A549 (cell line): ENCODE measurements at places on chromosomes 16 and 17.

GRCh38 chr17:66885417-66885816, 50.5 kb downstream of the CACNG5 start:
- no peak for DNase-seq

DNA sequence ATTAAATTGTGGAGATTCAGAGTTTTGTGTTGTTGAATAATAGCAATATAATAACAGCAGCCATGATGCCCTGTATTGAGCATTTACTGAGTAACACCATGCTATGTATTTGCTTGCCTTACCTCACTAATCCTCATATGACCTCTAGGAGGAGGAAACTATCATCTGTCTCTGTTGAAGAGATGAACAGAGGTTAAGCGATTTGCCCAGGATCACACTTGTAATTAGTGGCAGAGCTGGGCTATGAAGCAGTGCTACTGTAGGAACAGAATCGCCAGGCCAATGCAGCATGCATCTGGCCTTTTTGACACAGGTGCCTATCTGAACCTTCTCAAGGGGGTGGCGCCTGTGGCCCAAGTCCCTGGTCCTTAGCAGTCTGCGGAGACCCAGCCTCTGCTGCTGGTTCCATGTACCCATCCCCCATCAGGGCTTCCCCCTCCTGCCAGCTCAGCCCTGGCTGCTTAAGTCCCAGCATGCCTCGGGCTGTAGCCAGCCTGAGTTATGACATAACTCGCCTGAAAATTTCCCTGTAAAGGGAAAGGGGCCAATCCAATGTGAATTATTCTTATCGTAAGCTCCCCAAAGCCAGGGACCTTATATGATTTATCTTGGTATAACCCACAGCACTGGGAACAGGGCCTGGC, 50.4 kb upstream of the HS3ST2 start:
- DNase-seq: no peak

DNA sequence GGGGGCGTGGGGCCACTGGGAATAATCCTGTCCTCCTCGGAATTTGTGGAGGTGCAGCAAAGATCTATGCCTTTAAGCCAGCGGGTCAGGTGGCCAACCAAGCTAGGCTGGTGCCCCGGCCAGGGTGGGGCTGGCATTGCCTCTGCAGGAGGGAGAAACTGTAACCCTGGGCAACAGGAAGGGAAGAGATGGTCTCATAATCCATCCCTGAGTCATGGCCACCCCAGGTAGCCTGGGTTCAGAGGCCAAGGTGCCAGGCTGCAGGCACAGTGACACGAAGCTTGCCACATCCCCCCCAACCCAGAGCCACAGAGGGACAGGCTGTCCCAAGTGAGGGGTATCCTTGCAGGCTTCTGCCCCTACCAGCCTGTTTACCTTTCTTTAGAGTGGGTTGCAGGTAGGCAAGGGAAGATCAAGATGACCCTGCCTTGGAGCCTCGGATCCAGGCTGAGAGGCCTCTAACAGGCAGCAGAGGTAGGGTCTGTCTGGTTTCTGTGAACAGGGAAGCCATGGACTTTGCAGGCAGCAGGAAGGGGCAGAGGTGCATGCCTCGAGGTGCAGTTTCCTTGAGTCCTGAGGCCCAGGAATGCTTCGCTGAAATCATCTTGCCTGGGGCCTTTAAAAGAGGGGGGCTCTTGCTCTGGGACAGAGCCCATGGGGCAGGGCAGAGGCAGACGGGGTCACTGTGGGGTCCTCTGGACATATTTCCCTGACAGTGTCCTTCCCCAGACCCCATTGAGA, 4.0 kb downstream of the LASP1 start:
- peak; percentile 69 for DNase-seq

DNA sequence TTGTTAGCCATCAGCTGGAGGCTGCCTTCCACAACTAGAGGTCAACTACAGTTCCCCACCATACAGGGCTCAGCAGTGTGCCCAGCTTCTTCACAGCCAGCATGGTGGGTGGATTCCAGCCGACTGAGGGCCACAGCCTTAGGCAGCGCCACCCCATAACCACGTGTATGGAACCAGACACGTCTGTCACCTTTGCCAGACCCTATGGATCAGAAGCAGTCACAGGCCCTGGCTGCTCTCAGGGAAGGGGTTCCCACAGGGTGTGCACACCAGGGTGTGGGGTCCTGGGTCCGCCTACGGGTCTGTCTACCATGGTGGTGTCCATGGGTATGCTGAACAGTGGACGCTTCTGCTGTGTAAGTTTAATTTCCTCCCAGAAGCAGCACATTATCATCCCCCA, 265.0 kb upstream of the FOXF1 start:
- no peak for DNase-seq

DNA sequence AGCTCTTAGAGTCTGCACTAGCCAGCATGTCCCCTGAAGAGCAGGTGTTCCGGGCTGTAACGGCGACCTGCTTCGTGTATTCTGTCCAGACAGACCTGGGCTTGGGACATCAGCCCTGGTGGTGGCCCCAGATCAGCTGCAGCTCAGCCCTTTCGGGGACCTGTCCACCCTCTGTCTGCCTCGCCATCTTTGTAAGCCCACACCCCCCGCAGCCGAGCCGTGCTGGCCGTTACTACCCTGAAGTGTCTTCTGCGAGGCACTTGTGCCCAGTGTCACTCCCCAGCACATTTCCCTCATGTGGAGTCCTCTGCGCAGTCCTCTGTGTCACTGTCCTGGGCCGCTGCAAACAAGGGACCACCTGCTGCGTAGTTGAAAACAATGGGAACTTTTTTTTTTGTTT, 10.4 kb downstream of the CARD14 start:
- no peak for DNase-seq

DNA sequence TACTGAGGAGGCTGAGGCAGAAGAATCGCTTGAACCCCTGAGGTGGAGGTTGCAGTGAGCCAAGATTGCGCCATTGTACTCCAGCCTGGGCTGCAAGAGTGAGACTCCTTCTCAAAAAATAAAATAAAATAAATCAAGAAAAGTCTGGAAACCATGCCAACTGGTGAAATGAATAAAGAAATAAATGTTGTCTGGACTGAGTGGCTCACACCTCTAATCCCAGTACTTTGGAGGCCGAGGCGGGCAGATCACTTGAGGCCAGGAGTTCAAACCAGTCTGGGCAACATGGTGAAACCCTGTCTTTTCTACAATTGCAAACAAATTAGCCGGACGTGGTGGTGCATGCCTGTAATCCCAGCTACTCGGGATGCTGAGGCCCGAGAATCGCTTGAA, 744 bp upstream of the LRRC37A3 start:
- no peak for DNase-seq

DNA sequence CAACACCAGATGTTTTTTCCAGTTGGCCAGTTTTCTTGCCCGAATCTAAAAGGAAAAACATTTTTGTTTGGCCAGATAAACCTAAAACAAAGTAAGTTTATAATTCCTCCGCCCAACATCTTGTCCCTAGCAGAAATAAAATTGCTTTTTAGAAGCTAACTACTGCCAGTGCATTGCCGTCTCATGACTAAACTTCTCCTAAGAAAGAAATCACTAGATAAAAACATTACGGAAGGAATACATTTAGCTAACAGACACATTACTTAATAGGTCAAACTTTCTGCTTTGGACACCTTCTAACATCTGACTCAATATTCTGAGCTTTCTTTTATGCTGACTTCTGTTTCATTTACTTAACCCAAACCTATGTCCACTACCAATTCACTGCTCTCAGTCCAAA, 36.2 kb downstream of the FBXL20 start:
- no peak for DNase-seq

- no peak for DNase-seq
Observed at GRCh38 chr16:3953728-3954410, 73.4 kb upstream of the CREBBP start.

DNA sequence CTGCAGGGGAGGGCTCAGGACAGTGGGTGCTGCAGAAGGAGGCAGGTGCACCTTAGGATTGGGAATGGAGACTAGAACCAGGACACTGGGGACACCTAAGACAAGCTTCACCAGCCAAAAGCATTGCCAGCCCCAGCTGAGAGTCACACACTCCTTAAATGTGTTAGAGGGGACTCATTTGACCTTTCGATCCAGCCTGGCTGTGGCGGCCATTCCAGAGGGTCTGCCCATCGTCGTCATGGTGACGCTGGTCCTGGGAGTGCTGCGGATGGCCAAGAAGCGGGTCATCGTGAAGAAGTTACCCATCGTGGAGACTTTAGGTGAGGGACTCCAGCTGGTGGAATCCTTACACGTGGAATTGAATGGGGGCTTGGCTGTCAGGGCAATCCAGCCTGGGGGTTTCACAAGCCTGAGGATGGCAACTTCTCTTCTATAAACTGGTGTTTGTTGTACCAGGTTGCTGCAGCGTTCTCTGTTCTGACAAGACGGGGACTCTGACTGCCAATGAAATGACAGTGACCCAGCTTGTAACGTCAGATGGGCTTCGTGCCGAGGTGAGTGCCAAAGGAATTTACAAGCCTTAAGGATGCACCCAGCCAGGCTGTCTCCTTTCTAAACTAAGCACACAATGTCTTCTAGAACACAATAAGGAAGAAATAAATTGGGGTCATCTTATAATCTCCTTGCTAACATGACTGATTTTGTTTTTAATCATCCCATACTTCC, 65.3 kb downstream of the MEAK7 start:
- DNase-seq: no peak

DNA sequence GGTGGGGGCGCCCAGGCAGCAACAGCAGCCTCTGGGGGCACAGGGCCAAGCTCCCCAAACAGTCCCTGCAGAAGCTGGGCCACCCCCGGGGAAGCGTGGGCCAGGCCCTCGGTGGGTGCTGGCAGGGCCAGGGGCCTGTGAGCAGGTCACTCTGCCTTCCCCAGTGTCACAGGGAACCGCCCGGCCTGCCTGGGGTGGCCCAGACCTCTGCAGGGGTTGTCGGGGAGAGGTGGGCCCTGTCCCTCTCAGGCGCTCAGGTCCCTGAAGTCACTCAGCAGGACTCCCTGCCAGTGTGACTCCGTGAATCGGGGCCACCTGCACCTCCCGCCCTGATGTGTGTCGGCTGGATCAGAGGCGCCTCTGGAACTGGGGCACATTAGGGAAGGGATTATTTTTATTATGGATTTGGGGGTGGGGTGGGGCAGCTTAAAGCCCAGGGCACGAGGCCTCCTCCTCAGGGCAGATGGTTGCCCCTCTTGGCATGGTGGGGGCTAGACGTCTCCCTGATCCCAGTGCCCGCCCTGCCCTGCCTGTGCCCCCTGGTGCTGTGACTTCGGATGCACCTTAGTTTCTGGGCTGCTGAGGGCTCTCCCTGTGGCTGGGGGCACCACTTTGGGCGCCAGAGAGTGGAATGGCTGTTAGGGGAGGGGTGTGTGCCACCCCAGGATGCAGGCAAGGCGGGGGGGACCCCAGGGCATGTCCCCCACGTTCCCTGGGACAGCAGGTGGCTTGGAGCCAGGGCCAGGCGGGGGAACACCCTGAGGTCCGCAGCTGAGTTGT, 1.2 kb upstream of the GNG13 start:
- DNase-seq: no peak

DNA sequence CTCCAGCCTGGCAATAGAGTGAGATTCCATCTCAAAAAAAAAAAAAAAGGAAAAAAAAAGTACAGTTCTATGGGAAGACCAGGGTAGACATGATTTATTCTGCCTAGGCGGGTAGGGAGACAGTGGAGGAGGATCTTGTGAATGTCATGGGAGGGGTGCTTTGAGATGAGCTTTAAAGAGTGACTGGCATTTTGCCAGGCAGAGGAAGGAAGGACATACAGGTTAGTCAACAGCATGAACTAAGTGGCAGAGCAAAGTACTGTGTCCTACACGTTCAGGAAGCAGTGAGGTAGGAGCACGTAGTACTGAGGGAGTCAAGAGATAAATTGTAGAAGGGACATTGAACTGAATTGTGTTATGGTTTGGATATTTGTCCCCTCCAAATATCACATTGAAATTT, 451.5 kb downstream of the TOX3 start:
- no peak for DNase-seq

DNA sequence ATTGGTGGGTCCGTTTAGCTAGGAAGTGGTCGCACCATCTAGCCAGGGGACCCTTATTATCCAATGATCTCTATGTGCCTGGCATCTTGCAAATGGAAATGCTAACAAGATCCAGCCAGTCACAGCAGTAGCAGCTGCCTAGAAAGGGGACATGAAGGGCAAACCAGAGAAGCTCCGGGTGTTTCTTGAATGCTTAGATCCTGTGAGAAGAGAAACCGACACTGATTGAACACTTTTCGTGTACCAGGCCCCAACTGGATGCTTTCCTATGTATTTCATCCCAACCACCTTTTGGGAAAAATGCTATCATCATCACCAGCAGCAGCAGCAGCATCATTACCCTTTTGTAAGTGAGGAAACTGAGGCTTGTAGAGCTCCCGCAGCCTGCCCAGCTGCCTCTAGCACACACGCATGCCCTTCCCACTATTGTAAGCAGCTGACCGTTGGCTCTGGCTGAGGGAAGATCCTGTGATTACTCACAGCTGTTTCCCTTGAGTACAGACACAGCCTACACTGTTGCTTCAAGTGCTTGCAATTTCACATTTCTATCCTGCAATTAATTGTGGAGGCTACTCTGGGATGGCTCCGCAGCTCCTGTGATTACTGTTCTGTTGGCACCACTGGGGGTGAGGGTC, 180.7 kb upstream of the CACNG5 start:
- DNase-seq: no peak

DNA sequence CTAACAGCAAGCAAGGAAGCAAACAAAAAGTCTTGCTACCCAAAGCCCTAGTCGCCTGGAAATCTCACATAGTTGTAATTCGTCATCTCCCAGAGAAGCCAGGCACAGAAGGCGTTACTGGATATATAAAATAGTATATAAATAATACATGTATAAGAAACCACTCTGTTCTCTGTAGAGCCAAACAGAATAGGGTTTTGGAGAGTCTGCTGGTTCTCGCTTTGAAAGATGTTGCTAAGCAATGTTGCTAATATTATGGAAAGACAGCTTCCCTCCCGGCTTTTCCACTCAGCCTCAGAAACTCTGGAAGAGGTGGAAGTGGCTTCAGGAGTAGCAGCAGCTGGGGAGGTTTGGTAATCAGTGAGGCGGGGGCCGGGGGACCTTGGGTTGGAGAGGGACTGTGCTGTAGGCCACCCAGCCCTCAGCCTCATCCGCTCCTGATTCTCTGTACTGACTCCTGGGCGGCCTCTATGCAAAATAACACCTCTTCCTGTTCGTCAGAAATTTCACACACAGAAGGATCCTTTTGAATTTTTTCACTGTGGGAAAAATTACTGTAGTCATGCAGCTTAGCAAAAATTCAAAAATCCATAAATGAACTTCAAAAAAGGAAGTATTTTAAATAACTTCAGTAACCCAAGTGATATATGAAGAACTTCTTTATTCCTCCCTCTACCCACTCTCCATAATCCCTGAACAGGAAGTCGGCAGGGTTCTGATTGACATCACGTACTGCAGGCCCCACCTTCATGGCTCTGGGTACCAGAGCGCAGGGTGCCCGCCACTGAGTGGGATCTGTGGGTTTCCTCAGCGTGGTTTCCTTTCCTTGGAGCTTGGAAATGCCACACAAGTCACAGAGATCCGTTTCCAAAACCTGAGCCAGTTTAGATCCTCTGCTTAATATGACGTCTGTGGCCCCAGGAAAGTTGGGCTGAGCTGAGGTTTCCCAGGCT, 51.4 kb downstream of the RAP1GAP2 start:
- no peak for DNase-seq

GRCh38 chr16:776824-777223, 11.4 kb downstream of the RPUSD1 start:
- no peak for DNase-seq

- no peak for DNase-seq
Observed at GRCh38 chr16:85535352-85536072, 77.6 kb upstream of the GSE1 start.
